ENCODE measurements at places on chromosomes 7 and 10. TPM values are rescaled to one million over a fixed set of nuclear protein-coding genes. Genes with fewer than 3 reads are reported as not detected.

DNA sequence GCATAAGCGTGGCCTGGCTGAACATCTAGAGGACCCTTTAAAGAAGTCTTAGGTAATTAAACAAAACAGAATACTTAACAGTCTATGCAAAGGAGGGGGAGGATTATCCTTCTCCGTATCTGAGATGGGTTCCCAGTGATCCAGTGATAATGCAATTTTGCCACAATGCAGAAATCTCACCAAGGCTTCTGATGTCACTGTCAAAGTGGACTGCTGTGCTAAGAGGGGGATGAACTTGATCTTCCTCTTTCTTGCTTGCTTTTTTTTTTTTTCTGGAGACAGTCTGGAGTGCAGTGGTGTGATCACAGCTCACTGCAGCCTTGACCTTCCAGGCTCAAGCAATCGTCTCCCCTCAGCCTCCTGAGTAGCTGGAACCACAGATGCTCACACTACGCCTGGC lies 30.8 kb downstream of the GATA3 start:
- no peak overlapping the region for H3K27ac ChIP-seq
- H3K27me3 ChIP-seq, result no peaks in the 10 kb centered on the region
- peaks cover 27% of the 10 kb centered on the region for H3K36me3 ChIP-seq
- H3K4me1 ChIP-seq, result peaks cover 27% of the 10 kb centered on the region
- no peak overlapping the region for H3K4me3 ChIP-seq

- no peaks in the 10 kb centered on the region for H3K36me3 ChIP-seq
- no peaks in the 10 kb centered on the region for H3K27me3 ChIP-seq
- no peak overlapping the region for H3K4me3 ChIP-seq
- DNase-seq, result no peak
- H3K27ac ChIP-seq, result no peak overlapping the region
- H3K4me1 ChIP-seq, result no peaks in the 10 kb centered on the region
These were observed 80.6 kb downstream of the ZEB1 start for GRCh38 chr10:31399631-31400030.

COL28A1 gene
- total RNA-seq, result not detected

CYP26A1 gene
- total RNA-seq, result not detected

NANOS1 gene
- total RNA-seq, result 0.14 TPM

GRCh38 chr10:91088300-91089140 lies 131.9 kb upstream of the PCGF5 start:
- no peak for DNase-seq
- no peaks in the 10 kb centered on the region for H3K27me3 ChIP-seq
- no peak overlapping the region for H3K4me3 ChIP-seq
- no peak overlapping the region for H3K27ac ChIP-seq
- H3K4me1 ChIP-seq, result no peaks in the 10 kb centered on the region

DNA sequence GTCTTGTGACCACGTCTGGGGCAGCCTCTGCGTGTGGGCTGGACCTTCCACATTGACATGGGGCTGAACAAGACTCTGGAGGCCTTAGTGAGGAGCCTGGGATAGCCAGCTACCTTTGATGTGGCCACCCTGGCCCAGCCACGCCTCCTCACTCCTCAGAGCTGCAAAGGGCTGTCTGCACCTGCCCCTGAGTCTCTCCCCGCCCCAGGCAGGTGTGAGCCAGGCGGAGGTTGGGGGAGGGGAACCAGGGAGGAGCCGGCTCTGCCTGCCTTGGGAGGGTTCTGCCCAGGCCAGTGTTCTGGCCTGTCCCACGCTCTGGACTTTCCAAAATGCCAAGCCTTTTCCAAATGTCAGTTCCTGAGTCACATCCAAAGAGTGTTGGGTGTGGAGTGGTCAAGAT lies 72.2 kb downstream of the GTF2IRD1 start:
- no peak overlapping the region for H3K27ac ChIP-seq
- H3K4me3 ChIP-seq, result no peak overlapping the region
- no peaks in the 10 kb centered on the region for H3K4me1 ChIP-seq

GRCh38 chr7:117069379-117069778 lies 116.1 kb downstream of the ST7 start:
- H3K4me1 ChIP-seq, result peaks cover 7% of the 10 kb centered on the region
- no peaks in the 10 kb centered on the region for H3K27me3 ChIP-seq
- H3K4me3 ChIP-seq, result no peak overlapping the region
- no peak overlapping the region for H3K27ac ChIP-seq

Measured in CD4-positive, alpha-beta T cell (primary cell).